ENCODE measurements at places on chromosomes 6 and 20.

DNA sequence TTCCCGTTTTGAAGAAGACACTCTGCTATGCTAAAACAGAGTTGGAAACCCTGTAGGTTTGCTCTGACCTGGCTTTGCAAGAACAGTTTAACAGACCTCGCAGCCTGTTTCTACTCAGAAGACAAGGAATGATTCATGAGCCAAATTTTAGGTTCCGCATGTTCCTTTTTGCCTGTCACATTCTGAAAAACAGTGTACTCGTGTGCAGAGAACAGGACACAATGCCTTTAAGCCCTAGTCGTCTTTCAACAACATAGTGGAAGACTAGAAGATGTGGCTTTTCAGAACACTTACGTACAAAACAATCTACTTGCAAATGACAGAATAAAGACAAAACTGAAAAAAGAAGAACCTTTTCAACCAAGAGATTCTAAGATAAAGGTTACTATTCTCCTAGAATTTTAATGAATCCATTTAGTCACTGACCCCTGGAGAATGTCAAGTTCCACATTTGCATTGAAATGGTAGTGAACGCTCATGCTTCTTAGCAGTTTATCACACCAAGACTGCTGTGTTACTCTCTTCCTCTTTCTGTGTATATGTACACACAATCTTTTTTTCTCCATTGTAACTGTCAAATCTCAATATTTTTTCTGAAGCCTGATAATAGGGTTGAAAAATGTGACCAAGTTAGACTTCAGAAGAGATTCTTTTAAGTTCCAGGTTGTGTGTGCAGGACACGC is 220.7 kb upstream of the NRSN1 start:
- DNase-seq = no peak

DNA sequence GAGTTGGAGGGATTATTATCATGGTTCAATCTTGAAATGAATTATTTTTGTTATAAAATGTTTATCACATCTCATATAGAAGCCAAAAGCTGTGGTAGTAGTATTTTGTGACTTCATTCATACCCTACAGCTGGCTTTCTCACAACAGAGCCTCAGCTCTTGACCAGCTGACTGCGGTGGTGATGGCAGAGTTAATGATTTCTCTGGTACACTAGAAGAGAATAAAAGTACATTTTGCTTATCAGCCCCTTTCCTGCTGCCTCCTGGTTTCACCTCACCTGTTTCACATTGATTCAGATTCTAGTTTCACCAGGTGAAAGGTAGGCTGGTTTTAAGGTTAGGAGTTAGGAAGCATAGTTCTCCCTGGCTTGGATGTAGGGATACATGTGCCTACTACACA is 55.7 kb downstream of the AFG1L start:
- DNase-seq = no peak

DNA sequence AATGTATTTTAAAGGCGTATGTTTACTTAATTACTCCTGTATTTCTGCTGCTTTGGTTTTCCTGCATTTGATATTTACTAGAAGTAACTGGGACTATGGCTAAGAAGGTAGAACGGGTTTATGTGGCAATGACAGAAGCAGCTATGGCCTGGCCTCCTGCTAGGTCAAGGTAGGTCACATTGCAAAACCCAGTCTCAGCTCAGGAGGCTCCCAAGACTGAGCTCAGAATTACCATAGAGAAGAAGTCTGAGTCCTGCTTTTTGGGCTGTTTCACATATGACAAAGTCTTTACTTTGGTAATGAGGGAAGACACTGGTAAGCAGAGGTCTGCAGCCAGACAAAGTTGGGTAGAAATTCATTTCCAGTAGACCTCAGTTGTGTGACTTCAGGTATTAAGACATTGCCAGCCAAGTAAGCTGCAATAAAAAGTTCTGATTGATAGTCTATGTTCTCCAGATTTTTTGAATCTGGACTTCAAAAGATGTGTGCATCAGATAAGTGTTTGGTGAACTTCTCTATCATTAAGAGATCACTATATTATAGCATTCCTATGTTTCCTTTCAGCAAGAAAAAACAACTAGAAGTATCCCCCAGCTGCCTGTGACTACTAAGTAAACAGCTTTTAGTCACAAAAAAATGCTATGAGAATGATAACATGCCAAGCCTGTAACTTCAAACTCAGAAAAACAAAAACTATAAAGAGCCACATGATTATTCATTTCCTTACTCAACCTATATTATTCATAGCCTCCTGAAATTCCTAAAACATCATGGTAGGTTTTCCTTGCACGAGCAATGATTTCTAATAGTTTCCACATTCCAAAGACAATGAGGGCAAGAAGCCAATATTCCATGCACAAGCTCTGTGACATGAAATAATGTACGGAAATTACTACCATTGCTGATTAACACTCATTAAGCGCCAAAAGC is 312.3 kb downstream of the HAO1 start:
- no peak for DNase-seq

GRCh38 chr6:63941747-63942470 is 306.3 kb downstream of the PHF3 start:
- DNase-seq = no peak

DNA sequence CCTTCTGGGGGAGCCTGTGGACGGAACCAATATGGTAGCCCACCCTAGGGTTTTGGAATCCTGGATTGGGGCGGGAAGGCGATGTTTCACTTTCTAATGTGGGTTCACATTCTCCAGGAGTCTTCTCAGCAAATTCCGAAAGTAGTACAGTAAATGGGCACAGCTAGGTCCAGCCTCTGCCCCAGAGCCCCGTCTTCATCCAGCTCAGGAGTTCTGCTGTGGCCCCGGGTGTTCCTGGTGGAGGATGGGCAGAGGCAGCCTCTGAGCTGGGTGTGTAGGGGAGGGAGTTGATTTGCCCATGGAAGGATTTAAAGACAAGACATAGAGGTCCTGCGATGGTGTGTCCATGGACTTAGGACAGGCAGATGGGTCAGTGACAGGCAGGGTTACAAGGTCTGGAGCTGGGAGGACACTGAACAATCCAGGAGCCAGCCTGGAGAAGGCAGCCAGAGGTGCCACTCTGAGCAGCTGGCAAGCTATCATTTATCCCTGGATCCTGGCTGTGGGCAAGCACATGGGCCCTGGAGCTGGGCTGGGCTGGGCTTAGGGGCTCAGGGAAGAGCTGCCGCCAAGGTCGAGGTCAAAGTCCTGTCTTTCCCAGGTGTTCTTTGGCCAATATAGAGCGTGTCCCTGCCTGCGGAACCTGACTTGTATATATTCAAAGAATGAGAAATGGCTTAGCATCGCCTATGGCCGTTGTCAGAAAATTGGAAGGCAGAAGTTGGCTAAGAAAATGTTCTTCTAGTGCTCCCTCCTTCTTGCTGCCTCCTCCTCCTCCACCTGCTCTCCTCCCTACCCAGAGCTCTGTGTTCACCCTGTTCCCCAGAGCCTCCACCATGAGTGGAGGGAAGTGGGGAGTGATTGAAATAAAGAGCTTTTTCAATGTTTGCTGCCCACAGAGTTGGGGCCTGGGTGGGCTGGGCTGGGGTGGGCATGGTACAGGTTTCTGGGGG is 6.7 kb downstream of the CLPSL1 start:
- DNase-seq = no peak

GRCh38 chr6:96725296-96725695 is 112.0 kb downstream of the GPR63 start:
- no peak for DNase-seq

- no peak for DNase-seq
Measured at GRCh38 chr6:34152806-34153520, 7.1 kb upstream of the GRM4 start.

DNA sequence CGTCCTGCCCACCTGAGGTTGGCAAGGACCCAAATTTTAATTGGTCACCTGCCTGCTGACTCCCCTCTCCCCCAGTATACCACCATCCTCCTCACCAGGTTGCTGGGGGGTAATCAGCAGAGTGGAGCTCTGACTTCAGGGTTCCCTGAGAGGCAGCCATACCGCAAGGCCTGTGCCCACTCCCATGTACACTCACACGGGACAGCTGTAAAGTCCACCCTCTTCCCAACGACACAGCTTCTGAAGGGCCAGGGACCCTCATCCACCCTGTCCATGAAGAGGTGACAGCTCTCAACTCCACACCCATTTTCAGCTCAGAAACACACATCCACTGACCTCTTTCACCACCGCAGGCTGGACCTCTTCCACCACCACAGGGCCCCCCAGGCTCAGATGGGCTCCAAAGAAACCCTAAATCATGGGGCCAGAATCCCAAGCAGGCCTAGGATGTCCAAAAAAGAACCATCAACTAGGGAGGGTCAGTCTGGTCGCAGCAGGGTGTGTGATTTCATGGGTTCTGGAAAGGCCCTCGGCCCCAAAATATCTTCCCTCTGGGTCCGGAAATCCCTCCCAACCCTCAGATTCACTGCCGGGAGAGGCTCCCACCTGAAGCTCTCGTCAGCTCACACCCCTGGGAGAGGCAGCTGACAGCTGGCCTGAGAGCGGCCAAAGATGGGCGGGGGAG is 30.0 kb downstream of the TFEB start:
- no peak for DNase-seq

- DNase-seq = no peak
Measured at GRCh38 chr20:3614466-3614865, 48.7 kb downstream of the GFRA4 start.

- no peak for DNase-seq
Measured at GRCh38 chr6:140586426-140587061, 1212.1 kb upstream of the CITED2 start.

DNA sequence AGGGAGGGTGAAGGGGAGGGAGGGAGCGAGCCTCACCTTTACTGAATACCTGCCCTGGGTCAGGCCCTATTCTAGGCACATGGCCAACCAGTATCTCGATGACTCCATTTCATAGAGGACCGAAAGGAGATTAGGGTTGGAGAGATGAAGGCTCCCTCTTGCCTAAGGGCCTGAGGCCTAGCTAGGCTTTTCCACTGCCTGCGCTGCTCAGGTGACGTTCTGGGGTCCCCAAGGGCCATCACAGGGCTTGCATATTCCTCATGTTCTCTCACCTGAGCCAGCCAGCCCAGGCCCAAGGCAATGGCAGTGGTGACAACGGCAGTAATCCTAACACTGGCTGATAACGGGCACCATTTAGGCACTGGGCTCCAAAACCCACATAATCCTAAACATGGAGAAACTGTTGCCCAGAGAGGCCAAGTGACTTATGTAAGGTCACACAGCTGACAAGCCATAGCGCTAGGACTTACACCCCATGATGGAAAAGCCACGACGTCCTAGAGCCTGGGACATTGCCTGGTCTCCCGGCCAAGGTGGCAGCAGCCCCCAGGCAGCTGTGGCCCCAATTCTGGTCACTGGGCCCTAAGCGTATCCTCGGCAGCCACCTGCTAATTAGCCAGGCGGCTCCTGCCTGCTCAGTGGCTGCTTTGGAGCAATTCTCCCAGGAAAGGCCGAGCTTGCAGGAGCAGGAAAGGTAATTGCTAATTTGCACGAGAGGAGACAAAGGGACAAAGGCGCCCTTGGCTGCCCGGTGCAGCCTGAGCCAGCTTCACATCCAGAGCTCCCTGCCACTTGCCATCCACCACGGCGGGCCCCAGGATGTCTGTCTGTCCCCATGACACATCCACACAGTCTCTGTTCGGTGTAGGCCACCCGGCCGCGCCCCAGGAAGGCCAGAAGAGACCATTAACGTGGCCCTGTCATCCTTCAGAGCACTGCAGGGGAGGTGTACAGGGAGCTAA is 21.5 kb downstream of the NOL4L start:
- no peak for DNase-seq

GRCh38 chr6:90811596-90812226 is 224.8 kb upstream of the MAP3K7 start:
- DNase-seq = no peak

GRCh38 chr6:139508576-139508975 is 134.1 kb upstream of the CITED2 start:
- DNase-seq = no peak

GRCh38 chr20:31560746-31561598 is 44.1 kb upstream of the ID1 start:
- no peak for DNase-seq

DNA sequence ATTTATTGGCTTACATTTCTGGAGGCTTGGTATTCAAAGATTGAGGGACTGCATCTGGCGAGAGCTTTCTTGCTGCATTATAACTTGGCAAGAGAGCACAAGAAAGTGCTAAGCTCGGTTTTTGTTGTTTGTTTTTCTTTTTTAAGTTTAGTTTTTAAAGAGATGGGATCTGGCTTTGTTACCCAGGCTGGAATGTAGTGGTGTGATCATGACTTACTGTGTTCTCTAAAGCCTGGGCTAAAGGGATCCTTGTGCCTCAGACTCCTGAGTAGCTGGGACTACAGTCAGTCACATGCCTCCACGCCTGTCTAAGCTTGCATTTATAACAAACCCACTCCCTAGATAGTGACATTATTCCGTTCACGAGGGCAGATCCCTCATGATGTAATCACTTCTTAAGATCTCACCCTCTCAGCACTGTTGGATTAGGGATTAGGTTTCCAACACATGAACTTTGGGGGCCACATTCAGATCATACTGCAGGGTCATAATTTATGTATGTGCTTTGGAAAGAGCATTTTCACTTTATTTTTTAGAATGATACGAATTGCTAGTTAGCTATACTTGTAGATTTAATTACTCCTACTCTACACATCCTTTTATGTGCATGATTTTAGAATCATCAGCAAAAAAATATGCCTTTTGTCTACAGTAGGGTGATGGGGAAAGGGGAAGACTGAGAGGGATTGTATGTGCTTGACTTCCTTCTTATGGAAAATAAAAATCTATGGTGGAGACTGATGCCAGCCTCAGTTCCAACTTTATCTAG is 167.8 kb downstream of the JARID2 start:
- no peak for DNase-seq

DNA sequence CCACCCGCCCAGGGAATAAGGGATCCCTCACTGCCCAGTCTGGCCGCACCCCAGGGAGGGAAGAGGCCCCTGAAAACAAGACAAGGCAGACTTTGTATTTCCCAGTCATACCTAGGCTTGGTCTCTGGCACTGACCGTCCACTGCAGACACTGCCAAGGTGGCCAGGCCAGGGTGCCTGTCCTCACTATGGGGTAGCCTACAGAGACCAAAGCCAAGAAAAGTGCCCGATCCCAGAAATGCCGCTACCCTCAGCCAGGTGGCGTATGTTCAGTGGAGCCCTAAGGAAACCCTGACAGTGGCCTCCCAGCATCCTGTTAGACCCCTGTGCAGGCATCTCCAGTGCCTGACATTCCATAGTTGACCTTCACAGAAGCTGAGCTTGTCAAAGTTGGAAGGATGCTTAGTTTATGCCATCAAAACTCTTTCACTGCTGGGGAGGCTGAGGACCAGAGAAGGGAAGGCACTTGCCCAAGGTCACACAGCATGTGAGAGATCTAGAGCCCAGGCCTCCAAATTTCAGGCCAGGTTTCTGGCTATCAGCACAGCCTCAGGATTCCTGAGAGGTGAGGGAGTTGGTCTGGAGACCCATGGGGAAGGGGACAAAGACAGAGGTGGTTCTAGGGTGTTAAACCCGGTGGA is 2.5 kb downstream of the SCRT2 start:
- no peak for DNase-seq

- DNase-seq = no peak
Measured at GRCh38 chr6:23394681-23395080, 731.3 kb upstream of the NRSN1 start.

All from activated naive CD4-positive, alpha-beta T cell (primary cell).